ENCODE measurements at places on chromosomes 3 and 15.

DNA sequence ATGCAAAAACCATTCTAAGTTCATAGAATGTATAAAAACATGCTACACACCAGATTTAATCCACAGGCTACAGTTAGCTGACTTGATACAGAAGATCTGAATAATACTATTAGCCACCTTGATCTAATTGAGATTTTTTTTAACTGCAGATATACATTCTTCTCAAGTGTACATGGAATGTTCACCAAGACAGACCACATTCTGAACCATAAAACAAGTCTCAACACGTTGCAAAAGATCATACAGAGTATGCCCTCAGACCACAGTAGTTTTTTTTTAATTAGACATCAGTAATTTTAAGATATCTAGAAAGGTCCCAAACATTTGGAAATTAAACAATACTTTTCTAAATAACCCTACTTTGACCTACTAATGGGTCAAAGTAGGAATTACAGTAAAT is 83.3 kb downstream of the FGF7 start:
- no peak for DNase-seq

- DNase-seq, result peak; percentile 45
Observed at GRCh38 chr3:49701388-49702077, 12.2 kb downstream of the RNF123 start.

- no peak for DNase-seq
Observed at GRCh38 chr3:59074764-59075163, 24.9 kb upstream of the CFAP20DC start.

DNA sequence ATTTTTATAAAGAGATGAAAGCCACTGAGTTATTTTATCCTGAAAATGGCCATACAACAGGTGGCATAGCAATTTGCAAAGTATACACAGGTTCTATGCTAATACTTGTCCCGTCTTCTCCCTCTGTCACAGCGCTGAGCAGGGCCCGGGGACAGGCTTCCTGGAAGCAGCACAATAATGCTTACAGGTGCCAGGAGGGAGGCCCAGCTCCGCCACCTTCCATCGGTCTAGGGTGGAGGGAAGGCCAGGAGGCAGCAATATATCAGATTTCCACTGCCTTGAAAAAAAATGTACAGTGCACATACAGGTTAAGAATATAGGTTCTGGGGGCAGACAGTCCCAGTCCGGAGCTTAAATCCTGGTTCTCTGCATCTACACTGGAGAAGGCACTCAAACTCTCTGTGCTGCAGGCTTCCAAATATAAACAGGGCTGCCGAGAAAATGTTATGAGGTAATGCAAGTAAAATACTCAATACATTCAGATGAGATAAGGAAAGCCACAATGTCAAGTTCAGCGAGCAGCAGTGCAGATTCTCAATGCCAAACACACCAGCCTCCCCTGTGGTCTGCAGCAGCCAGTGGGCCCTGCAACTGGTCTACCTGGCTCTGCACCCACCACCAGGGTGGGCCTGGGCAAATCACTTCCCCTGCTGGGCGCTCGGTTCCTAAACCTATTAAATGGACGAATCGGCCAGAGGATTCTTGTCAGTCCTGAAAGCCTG is 189.6 kb downstream of the XXYLT1 start:
- no peak for DNase-seq

- no peak for DNase-seq
Observed at GRCh38 chr15:25863968-25864580, 947 bp upstream of the ATP10A start.

GRCh38 chr3:188978421-188979171 is 193.2 kb upstream of the TPRG1 start:
- peak; percentile 46 for DNase-seq

DNA sequence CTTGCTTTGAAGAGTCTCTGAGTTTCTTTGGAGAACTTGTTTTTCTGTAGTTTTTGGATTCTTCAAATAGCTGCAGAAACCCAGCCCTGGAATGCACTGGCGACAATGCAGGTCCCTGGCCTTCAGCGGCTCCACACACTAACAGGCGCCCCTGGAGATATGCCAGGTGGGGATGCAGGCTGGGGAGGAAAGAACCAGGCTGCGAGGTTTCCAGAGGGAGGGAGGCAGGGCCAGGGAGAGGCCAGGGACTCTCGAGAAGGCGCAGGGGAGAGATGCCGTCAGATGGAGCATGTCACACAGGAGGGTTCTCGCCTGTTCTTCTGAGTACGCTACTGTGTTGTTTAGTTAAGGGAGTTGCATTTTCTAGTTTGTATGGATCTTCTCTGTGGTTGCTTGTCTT is 283.1 kb downstream of the GABRG3 start:
- DNase-seq, result no peak

GRCh38 chr15:79431636-79432344 is at the start of gene MINAR1:
MINAR1 (plus strand) TSS chr15:79432336; CDS start chr15:79456148, 23,812 bp downstream.
- peak; percentile 74 for DNase-seq

GRCh38 chr3:66497985-66498671 is 2.7 kb downstream of the LRIG1 start:
- DNase-seq, result no peak

DNA sequence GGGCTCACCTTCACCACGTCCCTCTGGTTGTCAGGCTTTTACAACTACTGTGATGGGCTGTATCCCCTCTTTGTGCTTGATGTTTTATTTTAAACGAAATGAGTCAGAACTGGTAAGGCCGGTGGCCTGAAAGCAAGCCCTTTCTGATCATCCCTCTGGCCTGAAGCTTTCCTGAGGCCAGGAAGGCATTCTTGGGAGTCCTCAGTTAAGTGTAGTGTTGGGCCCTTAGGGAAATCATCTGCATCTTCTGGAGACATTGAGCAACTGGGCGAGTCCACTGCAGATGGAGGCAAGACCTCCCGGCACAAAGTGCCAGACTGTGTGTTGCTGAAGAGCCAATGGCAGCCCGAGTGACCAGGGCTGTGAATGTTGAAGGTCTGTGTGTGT is 33.0 kb upstream of the AMOTL2 start:
- peak; percentile 29 for DNase-seq

GRCh38 chr15:60889006-60889405 is 340.1 kb downstream of the RORA start:
- DNase-seq, result no peak

GRCh38 chr15:57922776-57923175 is 142.7 kb downstream of the ALDH1A2 start:
- DNase-seq, result no peak

- no peak for DNase-seq
Observed at GRCh38 chr3:54257125-54257720, 134.9 kb downstream of the CACNA2D3 start.

- no peak for DNase-seq
Observed at GRCh38 chr15:69974321-69974720, 123.4 kb downstream of the TLE3 start.

DNA sequence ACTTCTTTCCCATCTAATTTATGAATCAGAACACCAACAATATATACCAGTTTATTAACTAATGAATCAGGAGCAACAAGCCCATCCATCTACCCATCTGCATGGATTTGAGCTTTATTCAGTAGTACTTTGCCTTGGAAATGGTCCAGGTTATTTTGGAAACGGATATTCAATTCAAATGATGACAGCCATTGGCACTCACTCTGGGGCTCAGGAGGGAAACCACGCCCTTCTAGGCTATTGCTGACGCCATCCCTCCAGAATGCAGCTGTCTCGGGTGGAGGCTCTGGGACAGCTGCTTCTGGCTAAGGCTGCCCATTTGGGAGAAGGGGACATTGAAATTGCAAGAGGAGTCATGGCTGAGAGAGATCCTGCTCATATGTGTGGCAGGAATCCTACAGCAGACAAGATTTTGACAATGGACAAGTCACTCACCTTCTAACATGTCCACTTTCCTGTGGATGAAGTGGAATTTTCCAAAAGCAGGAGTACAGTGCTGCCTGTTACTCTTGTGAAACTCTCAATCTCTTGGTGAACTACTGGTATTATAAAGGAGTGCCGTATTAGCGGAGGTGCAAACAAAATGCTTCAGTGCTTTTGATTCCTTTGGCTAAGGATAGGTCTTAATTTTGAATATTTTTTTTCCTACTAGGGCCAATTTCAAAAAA is 29.3 kb upstream of the TRAK1 start:
- peak; percentile 95 for DNase-seq

DNA sequence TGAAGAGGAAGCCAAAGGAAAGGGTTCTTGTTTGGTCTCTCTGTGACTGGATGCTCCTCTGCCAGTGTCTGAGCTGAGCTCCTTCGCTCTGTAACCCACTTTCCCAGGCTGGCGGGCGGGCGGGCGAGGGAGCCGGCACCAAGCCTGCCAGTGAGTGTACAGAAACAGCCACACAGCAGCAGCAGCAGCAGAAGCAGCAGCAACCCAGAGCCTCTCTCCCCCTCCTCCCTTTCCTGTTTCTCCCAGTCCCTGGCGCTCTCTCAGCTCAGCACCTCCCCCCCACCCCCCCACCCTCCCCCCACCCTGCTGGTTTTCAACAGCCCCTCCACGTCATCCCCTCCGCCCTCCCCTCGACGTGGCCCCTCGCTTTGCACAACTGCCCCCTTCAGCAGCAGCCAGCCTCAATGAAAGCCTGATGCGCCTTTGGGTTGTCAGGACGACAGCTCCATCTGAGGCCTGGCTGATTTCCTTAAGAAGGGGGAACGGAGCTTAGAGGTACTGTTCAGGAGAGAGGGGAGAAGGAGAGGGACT is at the start of gene LSAMP:
Gene LSAMP, minus strand, starts transcription at position 177 of the 531 bp plus-strand sequence.
- peak; percentile 52 for DNase-seq

GRCh38 chr3:194136519-194137007 is 615 bp downstream of the HES1 start:
- DNase-seq, result no peak

- DNase-seq, result no peak
Observed at GRCh38 chr3:130963444-130963843, 63.2 kb downstream of the ASTE1 start.

- no peak for DNase-seq
Observed at GRCh38 chr3:122694966-122695365, 14.3 kb downstream of the PARP14 start.

DNA sequence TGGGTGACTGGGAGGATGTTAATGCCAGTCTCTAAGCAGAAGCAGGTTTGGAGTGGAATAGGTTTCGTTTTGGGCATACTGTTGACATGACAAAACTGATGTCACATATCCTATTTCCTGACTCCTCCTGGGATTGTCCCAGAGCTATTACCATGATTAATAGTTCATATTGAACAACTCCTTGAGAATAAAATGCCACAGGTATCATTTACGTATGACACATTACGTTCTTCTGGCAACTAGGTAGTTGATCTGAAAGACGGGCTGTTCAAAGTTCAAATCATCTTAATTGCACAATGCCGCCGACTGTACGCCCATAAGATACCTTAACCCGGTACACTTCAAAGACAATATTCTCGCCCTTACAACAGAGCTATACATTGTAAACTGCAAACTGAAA is 1.4 kb upstream of the RAB5A start:
- no peak for DNase-seq

DNA sequence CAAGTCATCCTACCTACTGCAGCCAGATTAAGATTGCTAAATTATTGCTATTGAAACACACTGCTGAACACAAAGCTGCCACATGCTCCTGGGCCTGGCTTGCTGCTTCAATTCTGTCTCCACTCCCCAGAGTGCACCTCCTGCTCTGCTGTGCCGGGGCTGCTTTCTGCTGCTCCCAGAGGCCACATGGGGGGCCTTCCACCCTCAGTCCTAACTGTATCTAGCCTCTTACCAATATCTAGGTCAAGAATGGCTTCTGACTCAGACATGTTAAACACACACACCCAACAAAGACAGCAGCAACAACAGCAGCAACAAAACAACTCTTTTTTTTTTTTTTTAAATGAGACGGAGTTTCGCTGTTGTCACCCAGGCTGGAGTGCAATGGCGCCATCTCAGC is 33.0 kb downstream of the MYZAP start:
- no peak for DNase-seq

DNA sequence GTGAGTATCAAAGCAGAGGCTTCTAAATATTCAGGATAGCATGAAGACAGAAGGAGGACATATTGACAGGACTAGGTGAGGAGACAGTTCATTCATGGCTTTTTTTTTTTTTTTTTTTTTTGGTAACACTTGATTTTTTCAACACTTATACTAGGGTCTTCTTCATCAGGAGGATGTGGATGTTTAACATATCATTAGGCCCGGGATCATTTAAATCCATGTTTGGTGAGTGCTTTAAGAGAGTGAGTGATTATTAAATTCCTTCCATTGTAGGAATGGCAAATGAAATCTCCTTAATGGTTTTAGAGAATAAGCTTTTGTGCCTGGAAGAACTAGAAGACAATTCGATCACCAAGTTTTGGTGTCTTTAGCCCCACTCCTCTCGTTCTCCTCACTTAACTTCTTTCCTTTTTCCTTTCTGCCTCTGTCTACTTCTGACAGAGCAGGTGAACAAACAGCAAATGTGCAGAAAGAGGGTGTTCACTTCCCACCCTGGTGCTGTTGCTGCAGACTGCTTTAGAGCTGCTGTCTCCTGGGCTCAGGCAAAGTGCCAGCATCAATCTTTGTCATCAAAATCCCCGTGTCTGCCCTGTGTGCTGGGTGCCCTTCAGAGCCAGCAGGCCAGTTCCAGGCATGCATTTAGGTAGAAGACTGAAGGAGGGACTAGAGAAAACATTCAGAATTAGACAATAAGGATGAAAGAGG is 35.6 kb upstream of the RAB11A start:
- no peak for DNase-seq

- DNase-seq, result peak; percentile 34
Observed at GRCh38 chr3:145849115-145849514, 311.9 kb downstream of the PLOD2 start.

- no peak for DNase-seq
Observed at GRCh38 chr3:62749657-62750056, 125.6 kb downstream of the CADPS start.

DNA sequence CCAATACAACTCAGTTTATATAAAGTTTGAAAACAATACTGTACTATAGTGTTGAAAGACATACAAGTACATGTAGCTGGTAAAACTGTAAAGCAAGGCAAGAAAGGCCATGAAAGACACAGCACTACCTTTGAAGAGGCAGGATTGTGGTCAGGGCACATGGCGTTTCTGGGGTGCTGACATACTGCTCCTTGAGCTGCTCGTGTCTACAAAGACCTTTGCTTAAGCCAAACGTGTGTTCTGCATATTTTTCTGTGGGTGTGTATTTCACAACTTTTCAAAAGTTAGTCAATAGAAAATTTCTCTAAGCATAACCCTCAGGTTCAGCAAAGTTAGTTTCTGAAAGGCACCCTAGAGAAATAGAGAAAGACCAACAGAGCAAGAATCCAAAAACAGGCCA is 14.1 kb upstream of the TOPAZ1 start:
- DNase-seq, result no peak
